ELF-1 (cell line): ENCODE measurements at places on chromosomes 3 and 15.

DNA sequence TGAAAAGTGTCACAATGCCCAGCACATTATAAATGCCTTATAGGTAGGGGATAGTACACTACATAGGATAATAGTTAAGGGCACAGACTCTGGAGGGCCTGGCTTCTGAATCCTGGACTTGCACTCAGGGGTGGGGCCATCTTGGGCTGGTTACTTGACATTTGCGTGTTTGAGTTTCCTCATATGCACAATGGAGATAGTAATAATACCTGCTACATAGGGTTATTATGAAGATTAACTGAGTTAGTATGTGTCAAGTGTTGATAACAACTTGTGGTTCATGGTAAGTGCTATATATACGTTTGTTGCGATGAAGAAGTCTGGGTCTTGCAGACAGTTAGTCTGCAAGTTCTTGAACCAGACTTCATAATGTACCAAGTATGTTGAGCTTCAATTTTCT, 37.0 kb downstream of the MITF start:
- DNase-seq, result no peak

DNA sequence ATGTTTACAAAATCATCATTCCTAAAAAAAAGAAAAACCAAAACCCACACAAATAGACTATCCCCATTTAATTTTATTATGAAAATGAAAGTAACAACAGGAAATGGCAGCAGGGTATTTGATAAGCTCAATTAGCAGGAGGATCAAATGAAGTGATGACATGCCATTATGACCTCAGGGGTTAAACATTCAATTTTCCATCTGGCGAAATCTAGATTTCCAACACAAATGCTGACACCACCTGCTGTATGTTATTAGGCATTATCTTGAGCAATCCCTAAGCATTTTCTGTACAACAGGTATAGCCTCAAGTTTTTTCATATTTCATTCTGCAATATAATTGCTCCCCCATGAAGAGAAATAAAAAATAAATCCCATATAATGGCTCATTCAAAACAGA, 57.1 kb downstream of the SHQ1 start:
- no peak for DNase-seq

DNA sequence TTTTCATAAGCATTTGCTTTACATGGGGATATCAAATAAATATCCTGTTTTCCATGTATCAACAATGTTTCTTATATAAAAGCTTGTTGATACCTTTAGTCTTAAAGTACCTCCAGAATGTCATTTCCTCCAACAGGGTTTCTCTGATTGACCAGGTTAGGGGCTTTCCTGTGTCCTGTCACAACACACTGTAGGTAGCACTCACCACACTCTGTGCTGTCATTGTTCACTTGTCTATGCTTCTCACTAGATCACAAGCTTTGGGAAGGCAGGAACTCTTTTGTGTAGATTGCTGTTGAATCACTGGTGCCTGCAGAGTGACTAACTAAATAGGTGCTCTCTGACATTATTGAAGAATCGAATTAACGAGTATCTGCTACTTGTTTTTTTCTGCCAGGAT, 49.8 kb downstream of the USP50 start:
- no peak for DNase-seq

- no peak for DNase-seq
Measured at GRCh38 chr3:28587723-28588122, 239.1 kb upstream of the AZI2 start.

DNA sequence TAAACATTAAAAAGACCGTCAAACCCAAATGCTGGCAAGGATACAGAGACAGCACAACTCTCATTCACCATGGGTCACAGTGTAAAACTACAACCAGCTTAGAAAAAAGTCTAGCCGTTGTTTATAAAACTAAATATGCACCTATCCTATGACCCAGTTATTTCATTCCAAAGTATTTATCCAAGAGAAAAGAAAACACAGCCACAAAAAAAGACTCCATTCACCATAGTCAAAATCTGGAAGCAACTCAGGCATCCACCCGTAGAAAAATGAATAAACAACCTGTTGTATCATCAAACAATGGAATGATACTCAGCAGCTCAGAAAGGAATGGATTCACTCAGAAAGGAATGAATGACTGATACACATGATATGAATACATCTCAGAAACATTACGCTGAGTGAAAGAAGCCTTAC, 28.6 kb downstream of the PLD1 start:
- DNase-seq, result no peak

DNA sequence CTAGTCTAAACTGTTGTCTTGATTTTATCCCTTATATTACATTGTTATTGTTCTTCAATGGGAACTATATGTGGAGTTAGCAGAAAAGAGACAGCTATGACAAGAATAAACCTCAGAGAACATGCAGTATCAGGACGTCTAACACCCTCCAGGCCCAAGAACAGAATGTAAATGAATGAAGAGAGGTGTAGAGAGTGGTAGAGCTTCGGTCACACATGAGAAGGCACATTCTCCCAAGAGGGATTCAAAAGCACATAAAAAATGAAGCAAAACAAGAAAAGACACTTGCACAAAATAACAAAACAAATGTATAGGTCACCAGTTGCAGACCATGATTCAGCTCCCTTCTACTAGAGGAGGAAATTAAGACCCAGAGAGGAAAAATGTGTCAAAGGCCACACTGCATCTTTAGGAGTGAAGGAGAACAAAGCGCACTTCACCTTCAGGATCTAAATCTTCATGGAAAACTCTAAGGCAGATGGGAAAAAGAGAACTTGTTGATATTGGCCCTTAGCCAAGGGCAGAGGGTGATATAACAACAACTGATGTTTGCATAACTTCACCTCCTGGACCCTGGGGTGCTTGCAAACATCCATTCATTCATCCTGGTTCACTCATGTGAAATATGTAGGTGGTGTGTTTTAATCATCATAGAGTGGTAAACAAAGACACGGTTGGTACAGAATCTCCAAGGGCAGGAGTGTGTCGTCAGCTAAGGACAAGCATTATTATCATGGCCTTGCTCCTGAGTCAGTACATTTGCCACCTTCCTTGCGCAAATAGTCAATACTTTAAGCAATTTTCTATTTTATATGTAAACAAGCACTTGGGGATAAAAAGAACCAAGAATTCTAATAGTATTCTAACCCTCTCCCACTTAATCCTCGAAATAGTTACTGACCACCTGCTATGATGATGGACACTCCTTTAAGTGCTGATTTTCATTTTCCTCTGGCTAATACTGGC, 8.8 kb downstream of the NEK10 start:
- no peak for DNase-seq

- no peak for DNase-seq
Measured at GRCh38 chr15:79523266-79523665, 91.1 kb downstream of the MINAR1 start.

- DNase-seq, result peak; percentile 68
Measured at GRCh38 chr3:49158103-49158709, 7.9 kb downstream of the CCDC71 start.

DNA sequence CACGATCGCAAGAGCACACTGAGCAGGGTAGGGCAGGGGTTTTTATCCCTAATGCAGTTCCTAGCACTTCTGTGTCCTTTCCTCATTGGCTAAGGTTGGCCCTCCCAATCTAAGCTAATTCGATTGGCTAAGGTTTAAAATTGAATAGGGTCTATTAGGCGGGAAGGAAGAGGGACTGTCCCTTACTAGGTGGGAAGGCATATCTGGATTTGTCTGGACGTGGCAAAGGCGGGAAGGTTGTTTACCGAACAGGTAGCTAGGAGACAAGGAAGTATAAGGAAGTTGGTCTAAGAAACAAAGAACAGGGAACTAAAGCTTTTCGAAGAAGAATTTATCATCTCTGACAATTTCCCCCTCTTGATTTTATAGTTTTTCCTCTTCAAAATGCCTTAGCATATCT, 24.8 kb upstream of the ATG7 start:
- DNase-seq, result no peak

- DNase-seq, result peak; percentile 10
Measured at GRCh38 chr3:159273608-159274007, 471.8 kb downstream of the MFSD1 start.

GRCh38 chr3:124636101-124636862, 94.0 kb upstream of the UMPS start:
- no peak for DNase-seq

GRCh38 chr3:183438735-183439134, 10.3 kb upstream of the MCF2L2 start:
- no peak for DNase-seq

DNA sequence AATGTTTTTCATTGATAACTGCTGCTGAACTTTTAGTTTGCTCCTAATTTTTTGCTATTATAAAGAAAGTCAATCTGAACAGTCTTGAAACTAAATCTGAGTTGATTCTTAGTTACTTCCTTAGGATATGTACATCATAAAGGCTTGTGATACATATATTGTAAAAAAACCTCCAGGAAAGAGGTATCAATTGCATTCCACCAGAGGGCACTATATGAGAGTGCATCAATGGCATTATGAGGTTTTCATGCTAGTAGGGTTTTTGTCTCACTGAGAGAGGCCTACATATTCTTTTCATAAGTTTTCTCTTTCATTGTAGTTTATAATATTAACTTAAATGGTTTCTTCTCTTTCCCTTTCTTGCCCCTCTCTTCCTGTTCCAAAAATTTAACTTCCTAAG, 46.9 kb downstream of the PIK3R4 start:
- no peak for DNase-seq

GRCh38 chr3:32399030-32399620, 7.5 kb downstream of the CMTM7 start:
- DNase-seq, result peak; percentile 60

- peak; percentile 68 for DNase-seq
Measured at GRCh38 chr3:122533931-122534334, 19.2 kb upstream of the KPNA1 start.

GRCh38 chr15:88981244-88982215, 68.4 kb upstream of the MFGE8 start:
- peak; percentile 37 for DNase-seq

GRCh38 chr3:190183121-190183520, 62.4 kb upstream of the P3H2 start:
- DNase-seq, result peak; percentile 43

GRCh38 chr15:36331531-36332275, 247.7 kb upstream of the CDIN1 start:
- DNase-seq, result no peak

DNA sequence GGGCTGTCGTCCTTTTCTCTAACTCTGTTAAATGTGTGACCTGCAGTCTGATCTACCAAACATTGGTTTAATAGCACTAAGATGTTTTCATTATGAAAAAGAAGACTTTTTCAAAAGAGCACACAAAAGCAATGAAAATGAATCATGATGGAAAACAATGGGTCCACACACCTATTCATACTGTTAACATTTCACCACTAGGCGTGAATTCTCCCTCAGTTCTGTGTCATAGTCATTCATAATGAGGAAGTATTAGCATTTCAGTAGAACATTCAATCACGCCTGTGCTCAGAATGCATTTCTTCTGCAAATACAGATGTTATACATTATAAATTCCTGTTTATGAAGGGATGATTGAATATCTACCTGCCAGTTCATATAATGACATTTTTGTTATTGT, 35.9 kb downstream of the EIF4E3 start:
- no peak for DNase-seq

- no peak for DNase-seq
Measured at GRCh38 chr15:31316135-31316795, 10.4 kb upstream of the KLF13 start.

- DNase-seq, result no peak
Measured at GRCh38 chr3:149174901-149175300, 45.5 kb downstream of the HPS3 start.

- no peak for DNase-seq
Measured at GRCh38 chr3:104820959-104821358, 545.8 kb upstream of the ALCAM start.

GRCh38 chr3:128499724-128500275, 6.8 kb upstream of the GATA2 start:
- DNase-seq, result no peak

GRCh38 chr15:24877174-24877573, 77.6 kb upstream of the SNRPN start:
- no peak for DNase-seq

GRCh38 chr15:29914511-29914926, 92.3 kb upstream of the TJP1 start:
- DNase-seq, result no peak

GRCh38 chr3:5769825-5770224, 582.3 kb downstream of the EDEM1 start:
- no peak for DNase-seq

DNA sequence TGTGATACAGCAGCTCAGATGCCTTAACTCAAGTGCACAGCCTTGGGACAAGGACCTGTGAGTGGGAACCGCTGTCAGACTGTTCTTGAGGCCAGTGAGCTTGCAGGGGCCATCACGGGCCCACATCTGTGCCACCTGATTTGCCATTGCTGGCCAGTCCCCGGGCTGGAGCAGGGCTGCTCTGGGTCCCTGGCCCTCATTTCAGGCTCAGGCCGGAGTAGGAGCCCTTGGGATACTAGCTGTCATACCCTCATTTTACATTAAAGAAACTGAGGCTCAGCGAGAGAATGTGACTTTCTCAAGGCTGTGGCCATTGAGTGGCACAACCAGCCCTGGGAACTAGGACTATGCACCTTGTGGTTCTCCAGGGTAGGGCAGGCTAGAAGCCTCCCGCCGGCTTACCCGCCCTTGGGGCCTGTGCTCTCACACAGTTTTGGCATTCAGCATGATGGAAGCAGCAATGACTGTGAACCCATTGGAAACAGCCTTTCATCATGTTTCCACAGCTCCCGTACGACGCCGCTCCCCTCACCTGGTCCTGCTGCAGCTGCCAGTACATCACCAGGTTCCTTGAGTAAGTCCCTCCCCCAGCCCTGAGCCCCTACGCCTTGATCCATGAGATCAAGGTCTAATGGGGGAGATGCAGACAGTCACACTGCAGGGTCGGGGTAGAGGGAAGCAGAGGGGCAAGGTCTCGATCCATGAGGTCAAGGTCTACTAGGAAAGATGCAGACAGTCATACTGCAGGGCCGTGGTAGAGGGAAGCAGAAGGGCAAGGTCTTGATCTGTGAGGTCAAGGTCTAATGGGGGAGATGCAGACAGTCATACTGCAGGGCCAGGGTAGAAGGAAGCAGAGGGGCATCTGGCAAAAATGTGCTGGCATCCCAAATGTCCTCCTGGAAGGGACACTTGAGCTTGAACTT, 42.2 kb downstream of the GOLGA6L10 start:
- peak; percentile 19 for DNase-seq

- DNase-seq, result peak; percentile 97
Measured at GRCh38 chr3:134326760-134327593, 47.3 kb downstream of the AMOTL2 start.

GRCh38 chr15:62112616-62113593, 46.1 kb downstream of the C2CD4A start:
- peak; percentile 35 for DNase-seq

- peak; percentile 85 for DNase-seq
Measured at GRCh38 chr15:65902373-65902772, 33.1 kb downstream of the RAB11A start.

DNA sequence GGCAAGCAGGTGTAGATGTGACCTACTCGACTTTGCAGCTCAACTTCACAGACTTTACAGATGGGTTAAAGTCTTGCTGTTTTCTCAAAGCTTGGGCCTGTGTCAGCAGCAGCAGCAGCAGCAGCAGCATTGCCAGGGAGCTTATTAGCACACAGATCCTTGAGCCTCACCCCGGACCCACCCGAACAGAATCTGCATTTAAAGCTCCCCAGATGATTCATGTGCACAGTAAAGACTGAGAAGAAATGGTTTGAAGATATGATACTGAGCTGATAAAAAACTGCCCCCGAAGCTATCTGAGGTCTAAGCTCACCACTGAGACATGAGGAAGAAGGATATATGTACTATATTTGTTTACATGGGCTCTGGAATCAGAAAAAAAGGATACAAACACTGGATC, 231.7 kb downstream of the ARPP21 start:
- DNase-seq, result no peak
